ENCODE measurements at places on chromosomes 1 and 21.

DNA sequence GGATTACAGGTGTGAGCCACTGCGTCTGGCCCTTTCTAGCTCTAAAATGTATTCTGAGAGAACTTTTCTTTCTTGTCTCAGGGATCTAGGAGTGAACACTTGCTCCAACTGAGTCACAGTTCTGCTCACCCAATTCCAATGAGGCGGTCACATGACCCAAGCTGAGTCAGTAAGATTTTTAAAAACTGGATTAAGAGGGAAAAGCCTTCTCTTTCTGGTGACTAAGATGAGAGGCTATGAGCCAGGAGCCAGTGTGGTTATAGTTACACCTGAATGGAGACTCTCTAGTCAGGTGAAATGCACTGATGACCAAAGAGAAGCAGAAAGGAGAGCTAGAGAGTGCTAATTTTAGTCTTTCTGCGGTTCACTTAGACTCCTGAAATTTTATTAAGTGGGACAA lies 9.5 kb upstream of the DEPDC1 start:
- no peak for DNase-seq

DNA sequence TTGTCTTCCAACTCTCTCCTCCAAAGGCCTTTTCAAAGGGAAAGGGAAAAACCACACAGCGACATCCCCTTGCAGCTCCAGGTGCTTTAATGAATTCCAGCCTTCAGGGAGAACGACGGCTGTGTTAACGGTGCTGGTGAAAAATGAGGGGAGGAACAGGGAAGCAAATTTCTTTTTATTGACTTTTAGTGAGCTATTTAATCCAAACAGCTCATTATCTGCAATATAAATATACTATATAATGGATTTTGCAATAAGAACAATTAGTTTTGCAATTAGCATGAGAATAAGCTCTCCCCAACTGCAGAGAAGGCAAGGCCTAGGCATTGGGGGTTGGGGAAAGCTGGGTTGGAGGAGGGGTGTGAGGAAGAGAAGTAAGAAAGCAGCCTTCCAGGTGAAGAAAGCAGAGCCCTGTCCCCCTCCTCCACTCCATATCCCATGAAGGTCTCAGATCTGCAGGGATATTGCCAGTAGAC lies 159.0 kb upstream of the ZC3H12A start:
- DNase-seq: no peak

DNA sequence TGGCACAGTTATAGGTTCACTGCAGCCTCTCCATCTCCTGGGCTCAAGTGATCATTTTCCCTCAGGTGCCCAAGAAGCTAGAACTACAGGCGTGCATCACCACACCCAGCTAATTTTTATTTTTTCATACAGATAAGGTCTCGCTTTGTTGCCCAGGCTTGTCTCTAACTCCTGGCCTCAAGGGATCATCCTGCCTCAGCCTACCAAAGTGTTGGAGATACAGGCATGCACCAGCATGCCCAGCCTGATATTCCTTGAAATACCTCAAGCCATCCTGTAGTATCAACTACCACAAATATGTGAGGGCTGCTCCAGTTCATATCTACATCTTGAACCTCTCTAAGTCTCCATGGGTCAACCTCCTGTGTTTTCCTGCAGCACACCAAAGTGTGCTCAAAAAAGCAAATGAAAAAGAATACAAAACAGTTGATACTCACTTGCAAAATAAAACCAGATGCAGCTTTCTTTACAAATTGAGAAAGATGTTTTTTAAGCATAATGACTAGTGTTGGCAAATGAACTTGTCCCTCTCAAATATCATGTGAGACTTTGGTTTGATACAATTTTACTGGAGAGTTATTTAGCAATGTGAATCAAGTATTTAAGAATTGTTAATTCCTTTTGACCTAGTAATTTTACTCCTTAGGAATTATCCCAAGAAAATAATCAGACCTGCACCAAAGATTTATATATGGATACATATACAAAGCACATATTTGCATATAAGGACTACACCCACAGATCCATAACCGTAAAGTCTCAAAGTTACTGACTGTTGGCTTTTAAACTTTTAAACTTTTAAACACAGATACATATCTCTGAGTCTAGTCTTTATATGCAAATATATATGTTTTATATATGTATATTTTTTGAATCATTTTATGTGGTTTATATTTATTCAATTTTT lies 197.7 kb downstream of the NRIP1 start:
- DNase-seq: no peak

- no peak for DNase-seq
These were observed 17.3 kb downstream of the CSF1 start for GRCh38 chr1:109927911-109928321.

DNA sequence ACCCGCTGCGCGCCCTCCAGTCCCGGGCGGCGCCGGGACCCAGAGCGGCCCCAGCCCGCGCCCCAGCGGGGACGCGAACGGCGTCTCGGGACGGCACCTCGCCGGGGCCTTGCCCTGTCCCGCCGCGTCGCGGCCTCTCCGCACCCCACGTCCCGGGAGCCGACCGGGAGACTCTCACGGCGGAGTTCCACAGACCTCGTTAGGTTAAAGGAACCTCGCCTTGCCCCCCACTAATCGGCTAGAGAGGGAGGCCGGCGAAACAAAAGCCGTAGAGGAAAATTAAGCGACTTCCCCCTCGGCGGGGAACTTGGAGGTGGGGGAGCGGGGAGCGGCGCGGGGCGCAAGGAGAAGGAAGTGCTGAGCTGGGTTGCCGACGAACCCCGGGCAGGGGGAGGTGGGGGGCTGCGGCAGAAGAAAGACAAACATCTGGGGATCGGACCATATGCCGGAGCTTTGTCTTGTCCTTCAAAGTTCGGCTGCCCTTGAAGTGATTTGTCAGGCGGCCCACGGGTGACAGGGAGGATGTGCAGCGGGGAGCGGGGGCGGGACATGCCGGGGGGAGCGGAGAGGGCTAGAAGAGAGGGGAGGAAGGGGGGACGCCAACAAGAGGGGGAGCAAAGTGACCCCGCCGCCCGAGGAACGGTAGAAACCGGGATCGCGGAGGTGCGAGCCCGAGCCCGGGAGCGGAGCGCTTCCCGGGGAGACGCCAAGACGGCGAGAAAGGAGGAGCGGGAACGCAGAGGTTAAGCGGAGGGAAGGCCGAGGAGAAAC lies 120.0 kb upstream of the RRP15 start:
- DNase-seq: no peak

DNA sequence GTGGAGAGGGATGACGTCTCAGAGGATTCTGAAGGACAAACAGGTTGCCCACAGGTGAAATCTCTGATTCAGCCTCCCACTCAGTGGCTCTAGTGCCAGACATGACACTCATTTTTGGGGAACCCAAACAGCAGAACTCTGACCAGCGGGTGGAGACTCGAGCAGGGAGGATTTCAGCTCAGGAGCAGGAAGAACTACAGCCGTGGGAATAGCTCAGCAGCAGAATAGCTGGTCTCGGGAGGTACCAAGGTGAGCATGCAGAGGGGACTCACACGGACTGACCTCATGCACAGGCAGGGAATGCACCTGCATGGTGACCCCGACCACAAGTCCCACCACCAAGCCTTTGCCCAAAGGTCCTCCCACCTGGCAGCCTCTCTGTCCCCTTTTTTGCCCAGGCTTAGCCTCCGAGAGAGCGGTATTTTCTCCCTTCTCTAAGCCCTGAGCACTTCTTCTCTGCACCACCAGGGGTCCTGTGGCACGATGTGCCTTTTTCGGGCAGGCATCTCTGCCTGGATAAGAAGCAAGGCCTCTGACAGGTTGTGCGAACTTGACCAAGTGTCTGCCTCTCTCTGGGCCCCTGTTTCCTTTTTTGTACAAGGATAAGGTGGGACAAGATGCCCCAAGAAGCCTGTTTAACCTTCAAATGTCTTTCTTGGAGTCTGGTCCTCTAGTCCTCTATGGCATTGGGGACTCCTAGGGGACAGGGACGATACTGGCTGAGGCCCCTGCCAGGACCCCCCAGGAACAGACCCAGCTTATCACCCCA lies 8.8 kb upstream of the FGR start:
- peak; percentile 77 for DNase-seq

- no peak for DNase-seq
These were observed 86.5 kb upstream of the KCNJ15 start for GRCh38 chr21:38170283-38170682.

Data from CD4-positive, alpha-beta T cell treated with Interleukin-4 for 4 hours (primary cell).